ENCODE measurements at places on chromosomes 1 and 21. TPM values are rescaled to one million over a fixed set of nuclear protein-coding genes. Genes with fewer than 3 reads are reported as not detected.

PPIAL4G gene
- 0.04 TPM for total RNA-seq

DNA sequence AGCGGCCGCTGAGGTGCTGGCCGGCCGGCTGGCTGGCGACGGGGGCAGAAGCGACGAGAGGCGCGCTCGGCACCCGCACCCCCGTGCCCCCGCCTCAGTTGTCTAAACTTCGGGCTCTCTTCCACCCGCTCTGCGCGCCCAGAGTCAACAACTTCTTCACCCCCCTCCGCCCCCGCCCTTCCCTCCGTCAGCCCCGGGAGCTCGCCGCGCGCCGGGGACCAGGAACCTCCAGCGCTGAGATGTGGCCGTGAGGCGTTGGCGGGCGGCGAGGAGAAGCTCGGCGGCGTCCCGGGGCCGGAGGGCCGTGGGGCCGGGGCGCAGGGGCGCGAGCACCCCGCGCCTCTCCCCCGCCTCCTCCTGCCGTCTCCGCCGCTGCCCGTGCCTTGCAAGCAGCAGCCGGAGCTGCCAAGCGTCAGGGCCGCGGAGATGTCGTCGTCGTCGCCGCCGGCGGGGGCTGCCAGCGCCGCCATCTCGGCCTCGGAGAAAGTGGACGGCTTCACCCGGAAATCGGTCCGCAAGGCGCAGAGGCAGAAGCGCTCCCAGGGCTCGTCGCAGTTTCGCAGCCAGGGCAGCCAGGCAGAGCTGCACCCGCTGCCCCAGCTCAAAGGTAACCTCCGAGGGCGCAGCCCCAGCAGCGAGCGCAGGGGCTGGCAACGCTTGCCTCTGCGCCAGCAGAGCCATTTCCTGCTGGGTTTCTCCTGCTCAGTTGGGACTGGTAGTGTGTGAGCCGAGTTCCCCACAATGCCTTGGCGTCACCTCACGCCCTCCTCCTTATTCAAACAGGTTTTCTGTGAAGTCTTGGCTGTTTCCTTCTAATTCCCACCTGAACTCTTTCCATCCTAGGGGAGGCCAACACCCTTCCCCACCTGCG lies 710 bp downstream of the PPP2R5A start:
- DNase-seq = peak; percentile 69

- no peak for DNase-seq
Measured at GRCh38 chr1:29650476-29650875, 414.2 kb downstream of the PTPRU start.

GRCh38 chr1:111776391-111776790 lies 20.7 kb downstream of the DDX20 start:
- DNase-seq = no peak

AMPD1 gene
- total RNA-seq = 49.3 TPM

CD160 gene
- total RNA-seq = 0.09 TPM

DNA sequence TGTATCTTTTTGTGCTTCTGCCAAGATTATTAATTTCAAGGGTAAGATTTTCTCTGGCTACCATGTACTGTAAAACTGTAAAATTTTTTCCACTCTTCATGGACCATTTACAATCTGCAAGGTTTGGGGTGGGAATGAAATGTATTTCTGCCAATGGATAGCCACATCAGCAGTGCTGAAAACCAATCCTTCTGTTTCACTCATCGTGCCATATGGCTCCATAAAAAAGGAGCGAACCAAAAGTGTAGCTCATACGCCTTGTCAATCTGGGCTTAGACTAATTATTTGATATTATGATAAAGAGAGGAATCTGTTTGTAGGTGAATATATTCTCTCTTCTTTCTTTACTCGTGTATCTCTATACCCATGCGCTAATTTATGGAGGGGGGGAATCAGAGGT lies 3.0 kb upstream of the SLC44A5 start:
- DNase-seq = peak; percentile 1

DNA sequence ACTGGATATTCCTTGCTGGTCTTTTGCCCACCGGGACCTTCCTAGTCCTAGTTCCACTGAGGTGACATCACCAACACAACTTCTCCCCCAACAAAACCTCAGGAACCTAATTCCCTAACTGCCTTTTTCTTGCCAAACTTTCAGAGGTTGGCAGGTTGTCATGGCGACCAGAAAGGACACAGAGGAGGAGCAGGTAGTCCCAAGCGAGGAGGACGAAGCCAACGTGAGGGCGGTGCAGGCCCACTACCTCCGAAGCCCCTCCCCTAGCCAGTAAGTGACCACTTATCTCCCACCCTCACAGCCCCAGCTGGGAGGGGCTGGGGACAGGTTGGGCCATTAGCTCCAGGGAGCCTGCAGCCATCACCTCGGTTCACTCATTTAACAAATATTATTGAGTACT lies 815 bp downstream of the STYXL2 start:
- peak; percentile 18 for DNase-seq

RGS8 gene
- 0.04 TPM for total RNA-seq

OR10J4 gene
- total RNA-seq = not detected

DDAH1 gene
- 29.7 TPM for total RNA-seq

KIF21B gene
- 0.58 TPM for total RNA-seq

DNA sequence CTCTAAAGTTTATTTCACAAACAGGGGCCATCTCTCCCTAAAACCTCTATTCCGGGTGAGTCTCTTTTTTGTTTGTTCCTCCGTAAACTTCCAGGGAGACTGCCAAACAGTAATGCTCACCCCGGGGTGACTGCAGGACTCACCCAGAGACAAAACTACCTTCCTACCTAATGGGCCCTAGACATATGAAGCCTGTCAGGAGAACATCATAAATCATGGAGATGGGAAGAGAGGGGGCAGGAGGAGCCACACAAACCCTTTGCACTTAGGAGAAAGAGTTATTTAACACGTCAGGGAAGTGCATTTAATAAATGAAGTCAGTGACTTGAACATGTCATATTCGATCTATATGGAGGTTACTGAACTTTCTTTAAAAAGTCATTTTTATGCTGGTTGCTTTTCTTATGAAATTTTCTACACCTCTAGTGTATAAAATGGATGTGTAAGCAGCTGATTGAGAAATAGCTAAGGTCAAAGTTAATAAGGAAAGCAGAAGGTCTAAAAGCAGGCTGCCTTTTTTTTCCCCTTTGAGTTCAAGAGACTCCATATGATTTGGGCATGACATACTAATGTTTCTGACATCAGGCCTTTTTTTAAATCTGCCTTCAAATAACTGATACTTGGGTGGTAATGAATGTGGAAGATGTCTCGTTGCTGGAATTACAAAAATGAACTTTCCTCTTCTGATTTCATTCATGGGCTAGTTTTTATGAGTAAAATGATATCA lies 286.9 kb upstream of the USP25 start:
- no peak for DNase-seq

DNA sequence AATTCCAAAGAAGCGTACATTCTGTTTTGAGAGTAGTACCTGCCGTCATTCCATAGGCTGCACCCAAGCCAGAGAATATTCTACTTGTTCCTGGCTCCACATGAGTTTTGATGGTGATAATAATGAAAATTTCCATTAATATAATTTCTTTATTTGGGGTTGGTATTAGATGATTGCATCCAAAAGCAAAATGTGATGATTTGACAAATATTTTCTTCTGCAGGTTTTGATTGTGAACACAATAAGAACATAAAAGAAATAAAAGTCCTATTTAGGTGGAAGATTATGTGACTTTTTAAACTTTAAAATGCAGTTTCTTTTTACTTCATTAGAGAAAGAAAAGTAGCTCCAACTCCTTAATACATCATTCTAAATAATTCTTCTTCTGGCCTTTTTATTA lies 284.8 kb upstream of the FMN2 start:
- no peak for DNase-seq
